Bladder microvascular endothelial cell (primary cell): ENCODE measurements at places on chromosomes 12 and 14. TPM values are rescaled to one million over a fixed set of nuclear protein-coding genes. Genes with fewer than 3 reads are reported as not detected.

SYNDIG1L gene
- total RNA-seq, result 0.06 TPM in 1 of 2 replicates, not detected in the other

SRRM4 gene
- total RNA-seq, result not detected in 2 replicates

HELB gene
- total RNA-seq, result 1.1 and 2.8 TPM in 2 replicates

C12orf42 gene
- total RNA-seq, result not detected in 2 replicates

REM2 gene
- not detected in 2 replicates for total RNA-seq

SERPINA10 gene
- not detected in 2 replicates for total RNA-seq

FAM186B gene
- total RNA-seq, result under 0.01 and 0.06 TPM in 2 replicates

CCDC85C gene
- total RNA-seq, result 11.5 and 15.6 TPM in 2 replicates

SCN8A gene
- total RNA-seq, result 0.32 and 0.76 TPM in 2 replicates

RFX4 gene
- not detected in 2 replicates for total RNA-seq

GPR68 gene
- total RNA-seq, result 1.5 and 1.6 TPM in 2 replicates

CLEC4C gene
- not detected in 2 replicates for total RNA-seq

SLC6A15 gene
- total RNA-seq, result 1.1 and 45.9 TPM in 2 replicates

DCD gene
- total RNA-seq, result not detected in 2 replicates
